Mesothelial cell of epicardium (in vitro differentiated cells): ENCODE measurements at places on chromosomes 3 and 15.

GRCh38 chr3:70631716-70632307 is 319.4 kb upstream of the MDFIC2 start:
- no peak for DNase-seq

- no peak for DNase-seq
Observed at GRCh38 chr15:32722136-32722535, 4.3 kb downstream of the GREM1 start.

- DNase-seq = no peak
Observed at GRCh38 chr3:47042231-47042791, 62.8 kb downstream of the NBEAL2 start.

- no peak for DNase-seq
Observed at GRCh38 chr15:59632714-59633113, 21.1 kb downstream of the GCNT3 start.

- no peak for DNase-seq
Observed at GRCh38 chr15:85581495-85581894, 201.1 kb downstream of the AKAP13 start.

- no peak for DNase-seq
Observed at GRCh38 chr3:161069511-161070251, 35.5 kb downstream of the B3GALNT1 start.

- no peak for DNase-seq
Observed at GRCh38 chr3:196634224-196634623, 5.3 kb upstream of the NRROS start.

- no peak for DNase-seq
Observed at GRCh38 chr15:59885832-59886231, 118.3 kb upstream of the FOXB1 start.

DNA sequence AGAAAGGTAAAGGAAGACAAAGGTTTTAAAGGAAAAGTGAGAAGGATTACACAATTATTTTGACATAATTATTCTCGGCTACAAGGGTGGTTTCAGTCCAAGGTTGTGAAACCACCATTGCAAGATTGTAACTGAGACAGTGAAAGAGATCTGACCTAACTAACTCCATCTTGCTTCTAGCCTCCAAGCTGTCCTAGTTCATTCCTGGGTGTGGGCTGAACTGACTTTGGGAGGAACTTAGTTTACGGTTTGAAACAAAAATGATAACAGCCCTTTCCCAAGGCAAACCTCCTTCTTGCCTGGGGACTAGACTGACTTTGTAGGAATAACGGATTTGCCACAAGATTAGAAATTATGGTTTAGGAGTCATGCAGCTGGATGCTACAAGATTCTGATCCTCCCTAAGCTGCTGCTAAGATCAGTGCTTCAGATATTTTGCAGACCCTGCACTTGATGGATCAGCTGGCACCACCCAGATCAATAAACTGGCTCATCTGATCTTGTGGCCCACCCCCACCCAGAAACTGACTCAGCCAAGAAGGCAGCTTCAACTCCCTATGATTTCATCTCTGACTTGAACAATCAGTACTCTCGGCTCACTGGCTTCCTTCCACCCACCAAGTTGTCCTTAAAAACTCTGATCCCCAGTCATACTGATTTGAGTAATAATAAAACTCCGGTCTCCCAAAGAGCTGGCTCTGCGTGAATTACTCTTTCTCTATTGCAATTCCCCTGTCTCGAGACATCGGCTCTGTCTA is 57.7 kb upstream of the AADACL2 start:
- DNase-seq = no peak
